ENCODE measurements at places on chromosomes 5 and 9.

DNA sequence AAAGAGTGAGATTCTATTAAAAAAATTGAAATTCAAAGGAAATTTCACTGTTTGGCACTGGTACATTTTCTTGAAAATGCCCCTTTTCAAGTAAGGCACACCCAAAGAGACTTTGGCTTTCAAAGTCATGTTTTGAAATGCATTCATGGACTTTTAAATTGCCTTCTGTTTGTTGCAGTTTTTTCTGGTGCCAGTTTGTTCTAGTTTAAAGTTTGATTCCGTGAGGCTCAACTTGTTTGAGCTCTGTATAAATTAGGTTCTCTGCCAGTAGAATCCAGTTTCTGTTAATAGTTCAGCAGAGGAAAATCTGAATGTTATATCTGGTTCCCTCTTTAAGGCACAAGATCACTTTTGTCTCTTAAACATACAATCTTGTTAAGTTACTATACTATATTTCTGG lies 16.4 kb downstream of the ATP6V0E1 start:
- no peak for DNase-seq

DNA sequence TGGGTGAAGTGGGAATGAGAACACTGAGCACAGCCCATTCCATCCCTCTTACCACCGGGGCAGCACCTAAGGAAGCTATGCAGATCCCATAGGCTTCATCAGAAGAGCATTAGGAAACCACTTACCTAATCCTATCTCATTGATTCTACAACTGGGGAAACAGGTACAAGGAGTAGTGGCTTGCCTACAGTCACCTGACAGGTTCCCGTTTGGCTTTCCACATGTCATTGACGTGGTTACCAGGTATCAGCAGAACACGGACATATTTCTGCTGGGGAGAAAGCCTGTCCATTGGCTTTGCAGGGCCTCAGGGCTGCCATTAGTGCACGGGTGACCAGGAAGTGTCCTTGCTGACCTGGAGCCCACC lies 11.3 kb downstream of the AFAP1L1 start:
- no peak for DNase-seq

- no peak for DNase-seq
Measured at GRCh38 chr9:102428305-102428704, 566.8 kb upstream of the CYLC2 start.

GRCh38 chr5:171667341-171668096 lies 118.1 kb upstream of the SMIM23 start:
- no peak for DNase-seq

DNA sequence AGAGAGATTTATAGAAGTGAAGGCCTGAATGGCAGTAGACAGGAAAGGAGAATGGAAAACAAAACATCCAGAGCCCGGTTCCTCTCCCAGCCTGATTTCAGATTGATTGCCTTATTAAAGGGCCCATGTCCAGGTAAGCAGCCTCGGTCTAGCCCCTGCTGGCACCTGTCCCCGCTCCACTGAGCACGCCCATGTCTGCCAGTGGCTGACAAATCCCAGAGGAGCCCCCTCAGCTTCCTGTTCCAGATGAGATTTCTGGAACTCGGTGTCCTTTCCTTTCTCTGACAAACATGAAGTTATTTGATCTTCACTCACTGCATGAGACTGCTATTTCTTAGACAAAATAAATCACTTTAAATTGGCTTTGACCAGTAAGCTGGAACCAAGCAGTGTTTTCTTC lies 187.0 kb upstream of the ADCY2 start:
- no peak for DNase-seq
